Stimulated activated CD4-positive, alpha-beta T cell treated with anti-CD3 and anti-CD28 coated beads, TNF-alpha, amount 100 ng/mL, for 4 hours (primary cell): ENCODE measurements at places on chromosomes 6 and 20.

GRCh38 chr6:29953001-29953441 is 10.7 kb downstream of the HLA-A start:
- no peak for DNase-seq

DNA sequence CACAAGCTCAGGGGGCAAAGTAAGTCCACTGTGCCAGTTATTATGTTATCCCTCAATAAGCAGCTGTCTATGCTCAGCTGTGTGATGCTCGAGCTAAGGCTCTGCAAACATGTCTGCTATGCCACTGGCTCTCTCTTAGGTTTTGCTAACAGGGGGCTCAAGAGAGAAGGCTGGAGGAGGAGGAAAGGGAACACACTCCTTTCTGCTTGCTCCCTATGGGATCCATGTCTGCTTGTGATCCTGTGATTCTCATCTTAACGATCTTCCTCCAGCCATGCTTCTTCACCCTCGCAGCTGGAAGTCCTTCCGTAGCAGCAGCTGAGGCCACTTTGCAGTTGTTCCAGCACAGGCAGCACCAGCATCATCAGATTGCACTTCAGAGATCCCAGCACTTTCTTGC is 37.0 kb upstream of the IGF2R start:
- DNase-seq, result no peak

- no peak for DNase-seq
Measured at GRCh38 chr6:13058051-13058450, 270.3 kb downstream of the TBC1D7 start.

DNA sequence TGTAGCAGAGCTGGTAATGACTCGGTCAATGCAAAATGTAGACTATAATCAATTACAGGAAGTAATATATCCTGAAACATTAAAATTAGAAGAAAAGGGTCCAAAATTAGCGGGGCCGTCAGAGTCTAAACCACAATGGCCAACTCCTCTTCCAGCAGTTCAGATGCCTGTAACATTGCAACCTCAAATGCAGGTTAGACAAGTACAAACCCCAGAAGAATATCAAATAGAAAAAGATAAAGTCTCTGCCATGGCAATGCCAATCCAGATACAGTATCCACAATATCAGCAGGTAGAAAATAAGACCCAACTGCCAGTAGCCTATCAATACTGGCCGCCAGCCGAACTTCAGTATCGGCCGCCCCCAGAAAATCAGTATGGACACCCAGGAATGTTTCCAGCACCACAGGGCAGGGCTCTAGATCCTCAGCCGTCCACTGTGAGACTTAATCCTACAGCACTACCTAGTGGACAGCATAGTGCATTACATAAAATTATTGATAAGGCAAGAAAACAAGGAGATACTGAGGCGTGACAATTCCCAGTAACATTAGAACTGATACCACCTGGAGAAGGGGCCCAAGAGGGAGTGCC is 158.4 kb downstream of the GPX5 start:
- DNase-seq, result no peak

DNA sequence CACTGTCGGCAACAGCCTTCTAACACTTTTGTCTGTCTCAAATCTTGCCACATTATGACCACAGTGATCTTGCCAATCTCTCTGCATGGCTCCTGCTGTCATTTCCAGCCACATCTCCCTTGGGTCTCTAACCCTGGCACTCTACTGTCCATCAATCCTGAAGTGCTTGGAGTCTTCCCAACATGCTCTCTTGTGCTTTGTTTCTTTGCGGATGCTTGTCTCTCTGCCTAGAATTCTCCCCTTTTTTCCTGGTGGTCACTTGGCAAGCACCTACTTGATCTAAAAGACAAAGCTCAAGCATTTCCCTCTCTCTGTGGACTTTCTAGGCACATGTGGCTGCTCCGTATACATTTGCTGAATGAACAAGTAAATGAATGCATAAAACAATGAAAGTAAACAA is 290.7 kb upstream of the MAP3K7 start:
- DNase-seq, result no peak

DNA sequence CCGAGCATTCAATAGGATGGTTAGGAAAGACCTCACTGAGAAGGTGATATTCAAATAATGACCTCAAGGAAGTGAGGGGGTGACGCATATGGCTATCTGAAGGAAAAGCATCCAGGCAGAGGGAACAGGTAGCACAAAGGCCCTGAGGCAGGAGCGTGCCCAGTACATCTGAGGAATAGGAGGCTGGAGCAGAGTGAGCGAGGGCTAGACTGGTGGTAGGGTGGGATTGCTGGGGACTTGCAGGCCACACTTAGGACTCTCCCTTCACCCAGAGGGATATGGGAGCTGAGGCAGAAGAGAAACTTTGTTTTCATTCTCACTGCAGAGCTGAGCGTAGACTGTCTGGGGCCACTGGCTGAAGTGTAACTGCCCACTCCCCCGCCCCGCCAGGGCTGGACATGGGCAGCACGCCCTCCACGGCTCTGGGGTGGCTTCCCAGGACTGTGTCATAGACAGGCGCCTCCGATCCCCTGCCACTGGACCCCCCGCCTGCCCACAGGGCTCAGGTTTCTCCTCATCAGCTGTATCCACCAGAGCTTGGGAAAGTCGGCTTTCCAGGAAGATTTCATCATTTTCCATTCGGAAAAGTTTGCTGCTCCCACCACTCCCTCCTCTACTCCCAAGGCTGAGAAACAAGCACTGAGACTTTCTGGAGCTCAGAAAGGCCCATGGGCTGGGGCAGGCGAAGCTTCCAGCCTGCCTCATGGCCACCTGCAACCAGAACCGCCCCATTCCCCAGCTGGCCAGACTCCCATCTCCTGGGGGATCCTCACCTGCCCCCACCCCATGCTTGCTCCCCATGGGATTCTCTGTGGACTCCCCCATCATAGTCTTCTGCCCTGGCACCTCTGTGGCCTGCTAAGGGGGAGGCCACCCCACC is 142.6 kb downstream of the MRPL14 start:
- DNase-seq, result no peak

GRCh38 chr6:2752477-2753109 is 1.9 kb upstream of the MYLK4 start:
- no peak for DNase-seq

- DNase-seq, result no peak
Measured at GRCh38 chr6:20719980-20720379, 185.7 kb downstream of the CDKAL1 start.
